NT2/D1 (cell line): ENCODE measurements at places on chromosomes 3 and 15.

- no peak for DNase-seq
These were observed 174.9 kb downstream of the NSMCE3 start for GRCh38 chr15:29094711-29095110.

DNA sequence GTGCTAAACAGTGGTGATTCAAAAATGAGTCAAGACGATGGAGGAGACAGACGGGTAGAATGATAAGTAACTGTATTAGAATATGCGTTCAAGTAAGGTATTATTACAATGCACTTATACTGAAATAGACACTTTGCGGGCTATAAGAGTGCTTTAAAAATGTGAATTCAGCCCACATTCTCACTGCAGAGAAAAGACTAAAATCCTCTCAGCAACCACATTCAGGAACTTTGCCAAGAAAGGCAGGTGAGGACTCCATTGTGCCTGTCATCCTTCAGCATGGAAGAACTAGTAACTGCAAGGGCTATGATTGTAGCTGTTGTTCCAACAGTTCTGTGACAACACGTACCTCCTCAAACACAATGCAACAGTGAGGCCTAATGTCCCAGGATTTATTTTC, 272.0 kb downstream of the RORA start:
- no peak for DNase-seq

GRCh38 chr15:70197945-70198361, 100.2 kb upstream of the TLE3 start:
- DNase-seq: no peak

GRCh38 chr3:50532062-50532705, 28.8 kb upstream of the CACNA2D2 start:
- DNase-seq: no peak

GRCh38 chr15:39453620-39454019, 127.3 kb upstream of the THBS1 start:
- no peak for DNase-seq

DNA sequence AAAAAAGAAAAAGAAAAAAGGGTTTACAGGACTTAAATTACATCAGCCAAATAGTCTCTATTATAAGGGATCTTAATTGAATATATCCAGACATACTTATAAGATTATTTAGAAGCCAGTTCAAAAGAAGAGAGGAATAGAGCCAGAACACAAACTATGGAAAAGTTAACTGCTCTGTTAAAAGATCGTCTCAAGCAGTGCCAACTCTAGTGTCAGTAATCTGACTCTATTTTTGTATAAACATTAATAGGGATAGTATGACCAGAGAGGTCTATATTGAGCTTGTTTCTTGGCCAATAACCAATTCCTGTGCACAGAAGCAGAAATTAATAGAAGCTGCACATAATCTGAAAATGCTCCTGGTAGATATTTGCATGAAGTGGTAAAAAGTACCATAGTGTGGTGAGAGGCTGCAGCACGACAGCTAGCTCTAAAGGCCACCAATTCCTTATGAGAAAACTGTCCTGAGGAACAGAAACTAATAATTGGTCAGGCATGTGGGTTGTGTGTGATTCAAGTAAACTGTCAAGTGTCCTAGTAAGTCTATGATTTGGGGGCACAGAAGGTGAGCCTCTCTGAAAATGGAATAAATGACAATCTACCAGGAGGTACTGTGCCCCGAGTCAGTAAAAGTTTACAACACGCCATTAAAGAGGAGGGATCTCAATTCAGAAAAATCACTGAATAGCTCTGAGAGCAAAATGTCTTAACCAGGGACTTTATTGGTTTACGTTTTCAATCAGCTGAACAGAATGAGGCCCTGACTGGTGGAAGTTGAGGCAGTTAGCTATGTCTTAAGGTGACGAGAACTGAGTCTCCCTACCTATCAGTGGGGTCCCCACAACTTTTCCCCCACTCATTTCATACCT, 51.5 kb upstream of the NANOGP8 start:
- DNase-seq: no peak

GRCh38 chr3:175199961-175200360, 340.8 kb downstream of the NAALADL2 start:
- DNase-seq: no peak

- no peak for DNase-seq
These were observed 40.9 kb upstream of the SMAD3 start for GRCh38 chr15:67024314-67024997.

DNA sequence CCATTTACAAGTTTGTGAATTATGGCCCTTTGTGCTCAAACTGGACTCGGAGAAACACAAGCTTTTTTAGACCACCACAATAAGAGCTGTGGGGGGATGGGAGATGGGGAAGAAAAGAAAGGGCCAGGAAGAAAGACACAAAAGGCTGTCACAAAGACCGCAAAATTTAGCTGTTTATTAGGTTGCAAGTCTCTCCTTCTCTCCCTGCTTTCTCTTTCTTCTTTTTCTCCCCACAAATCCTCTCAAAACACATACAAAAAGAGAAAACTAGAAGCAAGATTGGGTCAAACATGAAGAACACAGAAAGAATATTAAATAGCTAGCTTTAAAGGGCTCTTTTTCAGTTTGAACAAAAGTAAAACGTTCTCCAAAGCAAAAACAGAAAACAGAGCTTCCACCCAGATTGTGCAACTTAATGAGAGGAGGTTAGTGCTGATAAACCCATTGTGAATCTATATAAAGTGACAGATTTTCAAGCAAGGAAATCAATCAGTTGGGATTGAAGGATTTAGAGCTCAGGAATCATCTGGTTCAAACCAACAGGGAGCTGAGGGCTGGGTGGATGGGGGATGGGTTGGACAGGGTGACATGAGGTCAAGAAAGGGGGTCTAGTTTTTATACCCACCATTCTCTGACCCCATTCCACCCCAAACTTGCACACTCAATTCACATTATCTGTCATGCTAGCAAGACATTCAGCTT, 87.3 kb downstream of the DHX30 start:
- DNase-seq: no peak

DNA sequence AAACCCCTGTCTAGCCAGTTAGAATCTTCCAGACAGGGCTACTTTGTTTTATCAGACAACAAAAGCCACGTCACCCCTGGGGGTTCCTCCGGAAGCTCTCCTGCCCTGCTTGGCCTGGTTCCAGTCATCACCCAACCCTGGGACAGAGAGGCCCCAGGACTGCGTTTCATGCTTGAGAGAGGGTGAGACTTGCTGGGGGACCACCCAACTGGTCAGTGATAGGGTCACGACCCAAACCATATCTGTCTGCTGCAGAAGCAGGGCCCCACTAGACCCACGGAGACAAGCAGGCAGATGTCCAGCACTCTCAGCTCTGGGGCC, 1.2 kb downstream of the NT5DC2 start:
- DNase-seq: no peak

DNA sequence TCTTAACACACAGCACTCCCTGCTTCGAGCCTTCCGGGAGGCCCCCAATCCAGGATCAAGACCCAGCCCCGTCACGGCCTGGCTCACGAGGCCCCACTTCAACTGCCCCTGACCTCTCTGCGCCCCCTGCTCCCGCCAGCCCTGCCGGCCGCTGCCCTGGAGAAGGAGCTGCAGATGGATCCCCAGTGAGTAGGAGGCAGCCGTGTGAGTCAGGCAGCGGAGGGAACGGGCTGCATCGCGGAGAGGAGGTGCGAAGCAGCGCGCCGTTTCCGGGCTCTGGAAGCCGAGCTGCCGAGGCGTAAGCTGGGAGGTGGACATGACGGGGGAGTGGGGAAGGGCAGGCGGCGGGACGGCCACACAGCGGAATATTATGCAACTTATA, 133.4 kb downstream of the TPRA1 start:
- DNase-seq: no peak

DNA sequence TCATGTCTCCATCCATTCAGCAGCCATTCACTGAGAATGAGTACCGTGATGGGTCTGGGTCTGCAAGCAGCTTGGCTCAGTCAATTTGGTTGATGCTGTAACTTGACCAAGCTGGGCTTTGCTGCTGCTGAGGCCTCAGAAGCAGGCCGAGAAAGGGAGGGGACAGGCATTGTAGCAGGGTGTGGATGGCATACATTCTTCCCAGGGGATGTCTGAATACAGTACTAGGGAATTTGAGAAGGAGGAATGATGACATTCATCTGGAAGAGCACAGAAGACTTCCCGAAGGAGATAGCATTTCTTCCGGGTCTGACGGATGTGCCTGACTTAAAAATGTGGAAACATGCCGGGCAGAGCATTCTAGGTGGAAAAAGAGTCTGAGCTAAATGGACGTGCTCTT, 105.3 kb upstream of the ADPGK start:
- DNase-seq: no peak

- no peak for DNase-seq
These were observed 60.2 kb upstream of the SLC4A7 start for GRCh38 chr3:27544372-27544865.
